NCI-H1930 (cell line): ENCODE measurements at places on chromosomes 7 and 10.
A peak's percentile ranks its signal among the peaks of the same experiment; 100 is the strongest.

GRCh38 chr10:76456197-76456596 is 1024.8 kb downstream of the LRMDA start:
- no peak for DNase-seq

DNA sequence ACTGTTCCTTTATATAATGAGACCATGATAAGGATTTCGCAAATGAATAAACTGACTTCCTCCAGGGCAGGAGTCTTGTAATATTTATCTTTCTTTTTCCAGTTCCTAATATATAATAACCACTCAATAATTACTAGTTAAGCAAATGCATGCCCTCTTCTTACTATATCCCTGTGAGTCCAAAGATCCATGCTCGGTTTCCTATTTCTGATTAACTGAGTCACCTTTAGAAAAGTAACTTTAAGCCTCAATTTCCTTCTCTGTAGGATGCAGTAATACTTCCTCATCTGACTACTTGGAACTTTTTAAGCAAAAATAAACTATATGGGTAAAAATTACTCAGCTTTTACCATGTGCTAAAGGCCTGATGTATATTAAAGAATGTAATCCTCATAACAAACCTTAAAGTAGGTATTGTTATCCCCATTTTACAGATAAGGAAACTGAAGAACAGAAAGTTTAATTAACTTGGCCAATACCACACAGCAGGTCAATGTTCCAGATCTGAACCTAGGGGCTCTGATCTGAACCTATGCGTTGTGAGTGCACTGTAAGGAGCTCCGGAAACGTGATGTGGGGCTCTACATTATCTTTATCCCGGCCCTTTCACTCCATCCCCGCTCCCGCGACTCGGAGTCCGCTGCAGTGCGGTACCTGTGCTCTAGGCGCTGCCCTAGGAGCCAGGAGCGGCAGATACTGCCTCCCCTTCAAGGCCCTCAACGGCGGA is 458 bp downstream of the COX15 start:
- no peak for DNase-seq

DNA sequence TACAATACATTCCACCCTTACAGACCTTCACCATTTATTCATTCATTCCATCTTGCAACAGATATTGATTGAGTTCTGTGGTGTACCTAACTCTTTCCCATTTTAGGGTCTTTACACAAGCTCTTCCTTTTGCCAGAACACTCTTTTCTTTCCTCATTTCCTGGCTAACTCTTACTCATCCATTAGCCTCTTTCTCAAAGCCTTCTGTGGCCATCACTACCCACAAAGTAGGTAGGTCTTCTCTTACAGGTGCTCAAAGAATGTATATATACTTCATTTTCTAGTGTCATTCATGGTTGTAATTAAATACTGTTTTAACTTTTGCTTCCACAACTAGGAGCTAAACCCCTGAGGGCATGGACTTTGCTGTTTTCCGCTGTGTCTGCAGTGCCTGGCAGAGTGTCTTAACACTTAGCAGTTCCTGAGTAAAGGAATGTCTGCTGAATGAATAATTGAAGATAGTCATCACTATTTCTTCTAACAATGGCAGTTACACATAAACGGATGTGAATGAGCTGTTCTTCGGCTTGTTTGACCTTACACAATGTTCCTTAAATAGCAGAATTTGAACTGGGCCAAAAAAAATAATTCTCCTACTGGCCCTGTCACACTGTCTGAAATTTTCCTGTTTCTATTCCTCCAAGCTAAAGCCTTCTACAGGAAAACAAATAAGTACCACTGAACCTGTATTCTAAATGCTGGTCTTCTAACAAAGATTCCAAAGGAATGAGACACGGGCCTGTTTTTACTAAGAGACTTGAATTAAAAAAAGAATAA is 15.1 kb downstream of the BCAP29 start:
- no peak for DNase-seq

- no peak for DNase-seq
These were observed 346.0 kb downstream of the PHF14 start for GRCh38 chr7:11319491-11320274.

- no peak for DNase-seq
These were observed 3.9 kb upstream of the ATP6V0E2 start for GRCh38 chr7:149869867-149870266.

GRCh38 chr7:46651561-46652088 is 730.6 kb upstream of the IGFBP3 start:
- DNase-seq, result no peak

DNA sequence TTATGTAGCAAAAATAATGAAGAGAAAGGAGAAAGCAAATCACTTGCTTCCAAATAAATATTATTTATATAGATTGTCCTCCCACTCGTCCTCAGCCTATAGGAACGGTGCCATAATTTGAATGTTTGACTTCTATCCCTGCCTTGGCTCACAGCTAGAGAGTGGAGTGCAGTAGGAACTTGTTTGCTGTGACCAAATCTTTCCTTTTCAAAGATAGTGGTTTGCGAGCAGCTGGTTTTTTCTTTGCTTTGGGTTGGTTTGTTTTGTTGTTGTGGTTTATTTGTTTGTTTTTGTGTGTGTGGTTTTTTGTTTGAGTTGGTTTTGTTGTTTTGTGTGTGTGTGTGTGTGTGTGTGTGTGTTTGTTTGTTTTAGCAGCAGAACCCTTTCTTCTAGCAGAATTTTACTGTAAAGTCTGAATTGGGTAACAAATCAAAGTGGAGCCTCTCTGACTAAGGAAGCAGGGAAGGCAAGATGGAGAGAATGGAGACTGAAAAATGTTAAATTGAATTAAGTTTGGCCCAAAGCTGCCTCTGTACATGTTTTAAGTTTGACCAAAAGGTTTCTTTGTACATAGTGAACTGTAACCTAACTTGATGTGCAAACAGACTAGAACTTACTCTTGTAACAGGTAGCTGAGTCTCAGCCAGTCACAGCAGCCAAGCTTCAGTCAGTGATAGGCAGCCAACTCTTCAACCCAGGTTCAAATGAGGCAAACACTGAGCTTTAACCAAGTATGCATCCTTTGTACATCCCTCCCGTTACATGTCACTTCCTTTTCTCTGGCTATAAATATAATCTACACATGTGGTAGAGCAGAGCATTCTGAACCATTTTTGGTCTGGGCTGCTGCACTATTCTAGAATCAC is 149.5 kb upstream of the LRGUK start:
- DNase-seq, result no peak

GRCh38 chr10:115141254-115141653 is 48.1 kb downstream of the ATRNL1 start:
- no peak for DNase-seq

- no peak for DNase-seq
These were observed 37.9 kb downstream of the CCM2 start for GRCh38 chr7:45037876-45038275.

DNA sequence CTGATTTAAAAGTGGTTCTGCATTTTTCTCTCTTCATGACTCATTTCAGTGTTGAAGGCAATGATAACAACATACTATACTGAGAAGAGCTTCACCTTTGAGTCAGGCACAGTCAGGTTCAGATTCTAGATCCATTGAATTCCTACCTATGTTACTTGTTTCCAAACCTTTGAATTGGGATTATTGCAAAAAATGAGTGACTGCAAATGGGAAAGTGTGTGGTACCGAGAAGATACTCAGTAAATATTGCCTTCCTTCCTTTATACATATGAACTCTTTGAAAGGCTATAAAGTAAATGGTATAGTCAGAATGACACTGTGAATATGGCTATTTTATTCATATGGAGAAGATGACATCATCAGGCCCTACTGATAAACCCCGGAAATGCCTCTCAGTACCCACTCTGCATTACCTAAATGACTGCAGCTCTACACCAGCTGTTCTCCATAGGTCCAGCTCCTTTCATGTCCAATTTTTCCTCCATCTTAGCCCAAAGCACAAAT is 66.7 kb upstream of the FGL2 start:
- no peak for DNase-seq

GRCh38 chr10:36606234-36606839 is 519.1 kb upstream of the ANKRD30A start:
- no peak for DNase-seq

GRCh38 chr7:150953061-150953997 is 24.8 kb downstream of the KCNH2 start:
- no peak for DNase-seq

DNA sequence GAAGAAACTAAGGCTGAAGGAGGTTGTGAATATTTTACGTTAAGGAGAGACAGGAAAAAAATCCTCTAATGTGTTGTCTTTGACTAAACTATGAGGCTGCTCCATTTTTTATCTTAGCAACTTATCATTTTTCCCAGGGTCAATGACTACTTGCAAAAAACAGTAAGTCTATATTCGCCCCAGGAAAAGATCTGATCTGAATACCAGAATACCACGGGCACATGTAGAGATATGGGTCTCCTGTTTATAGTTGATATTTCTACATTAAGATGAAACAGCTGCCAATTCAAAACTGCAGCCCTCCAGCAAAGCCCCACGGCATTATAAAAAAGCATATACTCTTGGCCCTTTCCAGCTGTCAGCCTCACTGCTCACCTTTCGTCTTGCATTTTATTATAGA is 358.4 kb downstream of the SH2D4B start:
- DNase-seq, result no peak

GRCh38 chr10:63265222-63265617 is 132.1 kb downstream of the NRBF2 start:
- DNase-seq, result no peak

- DNase-seq, result peak; percentile 14
These were observed 435 bp upstream of the PWWP2B start for GRCh38 chr10:132396494-132397035.

GRCh38 chr7:133978502-133979295 is 148.4 kb upstream of the LRGUK start:
- DNase-seq, result no peak

DNA sequence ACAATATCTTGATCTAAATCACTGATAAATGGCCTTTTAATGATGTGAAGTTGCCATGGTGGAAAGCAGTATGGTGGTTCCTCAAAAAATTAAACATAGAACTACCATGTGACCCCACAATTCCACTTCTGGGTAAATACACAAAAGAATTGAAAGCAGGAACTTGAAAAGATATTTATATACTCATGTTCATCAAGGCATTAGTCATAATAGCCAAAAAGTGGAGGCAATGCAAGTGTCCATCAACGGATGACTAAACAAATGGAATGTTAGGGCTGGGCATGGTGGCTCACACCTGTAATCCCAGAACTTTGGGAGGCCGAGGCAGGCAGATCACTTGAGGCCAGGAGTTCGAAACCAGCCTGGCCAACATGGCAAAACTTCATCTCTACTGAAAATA is 2.0 kb upstream of the DNAJC12 start:
- DNase-seq, result no peak

DNA sequence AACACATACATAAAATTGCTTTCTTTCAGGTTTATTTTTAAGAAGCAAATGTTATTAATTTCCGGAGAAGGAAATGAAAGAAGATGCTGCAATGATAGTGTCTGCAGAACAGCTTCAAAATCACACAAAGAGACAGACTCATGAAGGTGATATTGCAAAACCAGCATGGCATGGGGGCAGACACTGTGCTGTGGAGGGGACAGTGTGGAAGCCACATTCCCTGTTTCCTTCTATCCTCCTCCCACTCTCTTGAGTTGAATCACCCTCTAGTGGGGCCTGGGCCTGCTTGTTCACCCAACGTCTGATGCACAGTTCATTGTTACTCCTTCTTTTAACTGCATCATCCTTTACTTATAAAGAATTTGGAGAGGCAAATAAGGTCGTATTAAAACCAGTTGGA is 104.0 kb upstream of the INSIG1 start:
- DNase-seq, result no peak

DNA sequence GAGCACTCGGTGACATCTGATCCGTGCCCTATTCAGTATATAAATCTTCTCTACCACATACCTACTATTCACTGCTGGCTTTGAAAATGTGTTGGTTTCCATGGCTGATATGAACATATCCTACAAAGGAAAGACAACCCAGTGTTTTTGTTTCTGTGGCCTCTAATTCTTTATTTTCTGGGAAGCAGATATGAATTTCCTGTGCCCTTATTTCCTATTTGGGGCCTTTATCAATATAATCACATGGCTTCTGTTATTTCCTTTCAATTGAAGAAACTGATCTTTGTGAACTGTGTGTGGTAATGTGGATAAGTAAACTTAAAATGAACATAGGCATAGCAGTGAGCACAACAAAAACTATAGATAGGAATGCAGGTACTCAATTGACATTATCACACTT is 10.6 kb downstream of the CCNJ start:
- DNase-seq, result no peak

DNA sequence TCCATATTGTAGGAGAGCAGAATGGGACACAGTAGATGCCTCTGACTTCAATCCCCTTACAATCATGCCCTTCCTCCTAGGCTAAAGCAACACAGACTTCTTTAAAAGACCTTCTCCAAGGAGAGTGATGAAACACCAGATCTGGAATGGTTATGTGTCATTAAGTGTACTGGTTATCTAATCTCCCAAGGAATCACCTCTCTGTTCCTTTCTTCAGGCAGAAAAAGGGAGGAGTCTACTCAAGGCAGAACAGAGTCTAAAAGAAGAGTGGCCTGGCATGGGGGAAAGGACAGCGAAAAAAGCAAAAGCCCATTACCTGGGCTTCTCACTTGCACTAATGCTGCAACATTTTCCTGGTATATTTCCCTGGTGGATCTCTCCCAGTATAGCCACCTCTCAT is 2.9 kb downstream of the ELMO1 start:
- no peak for DNase-seq

- DNase-seq, result no peak
These were observed 27.3 kb downstream of the MTURN start for GRCh38 chr7:30162133-30162532.

- no peak for DNase-seq
These were observed 7.0 kb downstream of the ZNF316 start for GRCh38 chr7:6643915-6644625.

DNA sequence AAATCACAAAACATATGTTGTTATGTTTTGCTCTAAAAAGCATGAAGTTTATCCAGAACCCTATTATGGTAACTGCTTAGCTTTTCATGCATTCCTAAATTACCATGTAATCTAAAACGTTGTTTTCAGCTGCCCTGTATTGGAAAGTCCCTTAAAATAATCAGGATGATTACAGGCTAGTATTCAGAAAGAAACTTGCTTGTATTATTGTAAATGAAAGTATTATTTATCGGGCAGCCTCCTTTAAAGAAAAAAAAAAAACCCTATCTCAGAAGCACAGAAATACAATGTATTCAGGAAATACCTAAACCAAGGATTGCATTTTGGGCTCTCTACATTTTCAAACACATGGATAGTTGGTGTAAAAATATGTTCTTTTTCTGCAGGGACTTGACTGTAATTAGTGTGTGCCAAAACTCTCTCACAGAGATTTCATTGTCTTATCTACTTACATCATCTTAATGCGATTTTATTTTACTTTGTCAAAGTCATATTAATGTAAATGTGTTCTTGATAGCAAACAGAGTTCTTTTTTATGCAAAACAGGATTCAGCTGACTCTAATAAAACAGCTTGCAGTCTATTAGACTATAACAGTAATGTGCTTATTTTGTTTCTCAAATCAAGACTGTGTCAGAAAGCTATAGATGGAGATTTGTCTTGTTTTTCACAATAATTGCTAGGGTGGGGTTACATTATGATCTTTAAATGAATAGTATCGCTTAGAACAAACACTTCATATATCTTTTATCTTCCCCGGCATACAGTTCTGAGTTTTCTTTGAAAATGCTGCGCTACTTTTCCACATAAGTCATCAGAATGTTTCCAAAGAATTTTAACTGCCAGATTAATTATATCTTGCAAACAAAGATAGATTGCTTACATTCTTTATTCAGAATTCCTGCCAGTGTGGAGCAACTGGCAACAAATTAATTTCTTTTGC is 65.3 kb upstream of the ARID5B start:
- DNase-seq, result no peak
